Spinal cord (tissue), 10 donors: ENCODE measurements at places on chromosomes 2 and 18. TPM values are rescaled to one million over a fixed set of nuclear protein-coding genes. Genes with fewer than 3 reads are reported as not detected.

Gene TRIM54
- 0.30 TPM for total RNA-seq

Gene BCL2
- total RNA-seq = 34.4 TPM

Gene CNDP1
- 0.61 TPM for total RNA-seq

Gene PAIP2B
- total RNA-seq = 42.3 TPM

Gene POTEI
- total RNA-seq = 0.72 TPM

Gene GREB1L
- total RNA-seq = 7.9 TPM
